NCI-H1092 treated with DMSO at 0.1 percent for 48 hours (cell line): ENCODE measurements at places on chromosomes 4 and X.

GRCh38 chr4:69601065-69601464 is 38.4 kb downstream of the UGT2A2 start:
- no peak for DNase-seq

- no peak for DNase-seq
Measured at GRCh38 chrX:108131471-108131870, 39.9 kb downstream of the ATG4A start.

- DNase-seq, result no peak
Measured at GRCh38 chr4:128591482-128591881, 218.0 kb upstream of the JADE1 start.

DNA sequence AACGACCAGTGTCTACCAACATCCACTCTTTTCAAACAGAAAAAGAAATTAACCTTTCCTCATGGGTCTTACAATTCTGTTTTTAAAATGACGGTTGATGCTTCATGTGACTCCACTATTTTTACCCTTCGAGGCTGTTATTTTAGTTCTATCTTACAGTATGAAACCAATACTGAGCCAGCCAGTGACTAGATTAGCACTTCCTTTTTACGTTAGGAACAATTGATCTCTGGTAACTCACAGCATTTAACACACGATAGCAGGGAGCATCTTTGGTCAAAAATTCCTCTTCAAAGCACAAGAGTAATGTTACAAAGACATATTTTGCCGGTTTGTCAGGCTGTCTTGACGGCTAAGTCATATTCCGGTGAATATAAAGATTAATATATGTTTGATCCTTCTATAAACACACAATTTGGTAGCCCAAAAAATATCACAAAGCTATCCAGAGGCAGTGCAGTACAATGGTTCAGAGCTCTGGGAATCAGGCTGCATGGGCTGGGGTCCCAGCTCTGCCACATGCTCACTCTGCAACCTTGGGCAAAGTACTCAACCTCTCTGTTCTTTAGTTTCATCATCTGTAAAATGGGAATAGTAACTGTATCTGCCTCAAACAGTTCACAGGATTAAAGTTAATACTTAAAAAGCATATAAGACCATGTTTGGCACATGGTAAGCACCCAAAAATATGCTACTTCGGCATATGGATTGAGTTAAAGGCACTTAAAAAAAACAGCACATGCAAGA is 62.9 kb upstream of the TXK start:
- DNase-seq, result no peak

- no peak for DNase-seq
Measured at GRCh38 chr4:7347981-7348380, 86.7 kb downstream of the PSAPL1 start.

DNA sequence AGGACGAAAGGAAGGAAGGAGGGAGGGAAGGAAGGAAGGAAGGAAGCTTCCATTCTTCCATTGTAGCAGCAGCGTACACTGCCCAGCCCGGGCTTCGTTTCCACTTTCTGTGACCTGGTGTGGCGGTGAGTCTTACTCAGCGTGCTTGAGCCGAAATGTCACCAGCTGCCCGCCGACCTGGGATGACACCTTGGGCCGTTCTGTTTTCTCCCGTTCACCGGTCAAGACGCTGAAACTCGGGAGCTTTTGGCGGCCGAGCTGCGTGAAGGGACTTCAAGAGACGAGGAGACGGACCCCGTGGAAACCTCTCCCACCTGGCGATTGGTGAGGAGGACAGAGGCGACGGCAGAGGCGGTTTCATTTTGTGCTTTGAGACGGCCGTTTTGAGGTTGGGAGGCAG is 47.1 kb upstream of the PPP2R3B start:
- no peak for DNase-seq

GRCh38 chrX:8861908-8862307 is 60.7 kb upstream of the FAM9A start:
- no peak for DNase-seq

DNA sequence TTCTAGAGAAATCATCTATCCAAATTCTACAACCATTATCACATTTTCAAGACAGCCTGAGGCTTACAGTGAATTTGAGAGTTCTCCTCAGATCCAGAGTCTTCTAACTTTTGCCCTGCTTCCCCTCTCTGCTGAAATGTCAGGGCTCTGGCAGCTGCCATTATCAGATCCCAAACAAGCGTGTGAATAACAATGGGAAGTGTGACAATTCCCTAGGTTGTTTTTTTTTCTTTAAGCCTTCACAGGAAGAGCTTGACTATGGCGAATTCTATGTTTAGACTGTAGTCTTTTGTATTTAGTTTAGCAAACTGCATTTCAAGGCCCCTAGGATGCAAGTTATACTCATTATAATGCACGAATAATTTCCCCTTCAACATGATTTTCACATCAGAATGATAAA is 61.3 kb upstream of the KDR start:
- DNase-seq, result no peak

- DNase-seq, result no peak
Measured at GRCh38 chr4:105417624-105418023, 56.2 kb downstream of the PPA2 start.

DNA sequence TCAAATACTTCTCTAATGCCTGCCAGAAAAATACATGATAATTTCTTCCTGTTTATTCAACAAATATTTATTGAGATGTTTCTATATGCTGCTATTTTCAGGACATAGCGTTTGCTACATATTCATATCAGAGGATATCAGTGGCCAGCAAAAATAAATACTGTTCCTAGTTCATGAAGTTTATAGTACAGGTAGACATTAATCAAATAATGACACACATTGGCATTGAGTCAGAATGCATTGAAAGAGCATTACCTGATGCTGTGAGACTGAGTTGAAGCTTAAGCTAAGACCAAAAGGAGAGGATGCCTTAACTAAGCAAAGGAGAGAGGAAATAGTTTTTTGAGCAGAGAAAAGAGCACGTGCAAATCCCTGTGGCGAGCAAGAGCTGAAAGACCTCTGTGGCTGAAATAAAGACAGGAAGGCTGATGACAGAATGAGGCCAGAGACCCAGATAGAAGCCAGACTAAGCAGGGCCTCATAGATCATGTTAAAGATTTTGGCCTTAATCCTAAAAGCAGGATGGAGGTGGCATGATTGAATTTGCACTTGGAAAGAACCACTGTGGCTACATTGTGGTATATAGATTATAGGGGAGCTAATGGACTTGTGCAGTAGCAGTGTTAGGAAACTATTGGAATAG is 36.2 kb downstream of the FAM241A start:
- no peak for DNase-seq

- DNase-seq, result no peak
Measured at GRCh38 chrX:11269996-11270395, 23.2 kb upstream of the AMELX start.

DNA sequence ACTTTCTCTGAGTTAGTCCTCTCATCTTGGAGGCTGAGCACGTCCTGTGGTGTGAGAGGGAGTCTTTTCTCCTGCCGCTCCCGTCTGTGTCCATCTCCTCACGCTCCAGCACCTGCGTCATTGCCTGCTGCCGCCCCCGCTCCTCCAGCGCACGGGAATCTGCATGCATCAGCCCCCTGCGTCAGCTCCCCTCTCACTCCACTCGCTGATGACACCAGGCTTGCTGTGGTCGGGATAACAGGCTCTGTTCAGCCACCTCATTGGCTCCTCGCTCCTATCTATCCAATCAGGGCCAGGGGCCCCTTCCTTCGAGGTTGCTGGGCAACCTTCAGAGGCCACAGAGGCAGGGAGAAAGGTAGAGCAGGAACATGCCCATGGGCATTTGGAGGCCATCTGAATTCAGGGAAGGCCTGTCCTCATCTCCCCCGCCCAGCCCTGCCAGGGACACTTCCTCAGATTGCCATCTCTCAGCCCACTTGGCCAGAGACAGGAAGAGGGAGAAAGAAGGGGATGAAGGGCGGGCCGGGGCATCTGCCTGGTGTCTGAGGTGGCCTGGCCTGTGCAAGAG is 9.3 kb downstream of the ZNF185 start:
- DNase-seq, result no peak

DNA sequence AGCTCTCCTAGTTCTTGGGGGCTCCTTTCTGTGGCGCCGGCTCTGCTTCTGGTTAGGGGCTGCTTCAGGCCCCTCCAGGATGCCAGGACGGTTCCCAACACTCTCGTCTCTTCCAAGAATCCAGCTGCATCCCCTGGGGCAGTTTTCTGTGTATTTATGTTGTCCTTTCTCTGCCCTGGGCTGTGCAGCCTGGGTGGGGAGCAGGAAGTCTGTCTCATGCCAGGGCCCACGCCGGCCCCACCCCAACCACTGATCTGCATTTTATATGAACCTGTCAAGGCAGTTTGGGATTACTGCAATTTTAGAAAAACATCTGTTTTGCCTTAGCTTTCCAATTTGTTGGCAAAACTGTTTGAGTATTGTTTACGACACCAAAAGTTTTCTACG is 14.6 kb downstream of the CTBP1 start:
- DNase-seq, result no peak

DNA sequence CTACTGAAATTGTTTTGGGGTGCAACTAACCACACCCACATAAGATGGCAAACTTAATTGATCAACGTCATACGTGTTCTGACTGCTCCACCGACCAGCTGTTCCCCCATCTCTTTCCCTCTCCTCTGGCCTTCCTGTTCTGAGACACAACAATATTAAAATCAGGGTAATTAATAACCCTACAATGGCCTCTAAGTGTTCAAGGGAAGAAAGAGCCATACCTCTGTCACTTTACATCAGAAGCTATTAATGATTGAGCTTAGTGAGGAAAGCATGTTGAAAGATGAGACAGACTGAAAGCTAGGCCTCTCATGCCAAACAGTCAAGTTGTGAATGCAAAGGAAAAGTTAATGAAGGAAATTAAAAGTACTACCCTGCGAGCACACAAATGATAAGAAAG is 173.9 kb upstream of the FTHL17 start:
- DNase-seq, result no peak

DNA sequence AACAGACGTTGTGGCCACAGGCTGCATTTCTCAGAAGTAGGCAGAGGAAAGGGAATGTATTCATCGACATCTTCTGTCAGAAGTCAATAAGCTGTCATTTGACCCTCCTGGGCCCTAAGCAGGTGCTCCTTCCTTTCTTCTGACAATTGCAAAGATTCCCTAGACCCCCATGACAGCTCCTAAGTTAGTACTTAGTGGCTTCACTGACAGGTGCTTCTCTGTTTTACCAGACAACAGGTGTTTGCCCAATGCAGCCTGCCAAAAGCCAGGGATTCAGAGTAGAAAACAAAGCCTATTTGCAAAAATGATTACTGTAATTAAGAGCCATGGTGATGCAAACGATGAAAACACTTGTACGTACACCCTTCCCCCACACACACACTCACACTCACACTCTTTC is 7.5 kb upstream of the FGF5 start:
- peak; percentile 51 for DNase-seq

DNA sequence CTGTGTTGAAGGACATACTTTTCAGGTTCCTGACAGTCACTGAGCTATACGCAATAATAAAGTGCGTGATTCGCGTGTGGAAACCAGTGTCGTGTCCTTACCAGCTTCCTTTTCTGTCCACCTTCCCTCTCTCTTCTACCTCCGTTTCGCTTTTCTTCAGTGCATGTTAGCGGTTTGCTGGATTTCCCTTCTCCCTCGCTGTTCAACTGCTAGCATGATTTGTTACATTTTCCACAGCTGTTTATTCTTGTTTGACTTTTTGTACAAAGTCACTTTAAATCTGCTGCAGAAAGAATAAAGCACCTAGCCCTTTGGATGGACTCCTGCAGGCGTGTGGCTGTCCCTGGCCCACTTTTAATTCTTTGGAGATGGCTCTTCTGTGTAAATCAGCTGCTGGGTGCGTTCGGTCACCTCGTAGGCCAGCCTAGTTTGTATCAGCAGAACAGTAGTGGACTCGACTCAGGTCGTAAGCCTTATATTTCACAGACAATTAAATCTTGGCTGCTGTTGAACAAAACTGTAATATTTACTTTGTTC is 8.9 kb upstream of the HAND2 start:
- peak; percentile 58 for DNase-seq

- DNase-seq, result no peak
Measured at GRCh38 chr4:113566015-113566795, 195.3 kb downstream of the CAMK2D start.

- no peak for DNase-seq
Measured at GRCh38 chrX:40852586-40852985, 117.2 kb upstream of the MED14 start.

GRCh38 chr4:48640699-48641098 is 139.4 kb downstream of the FRYL start:
- no peak for DNase-seq

GRCh38 chrX:47297874-47298273 is 65.1 kb downstream of the USP11 start:
- DNase-seq, result no peak

DNA sequence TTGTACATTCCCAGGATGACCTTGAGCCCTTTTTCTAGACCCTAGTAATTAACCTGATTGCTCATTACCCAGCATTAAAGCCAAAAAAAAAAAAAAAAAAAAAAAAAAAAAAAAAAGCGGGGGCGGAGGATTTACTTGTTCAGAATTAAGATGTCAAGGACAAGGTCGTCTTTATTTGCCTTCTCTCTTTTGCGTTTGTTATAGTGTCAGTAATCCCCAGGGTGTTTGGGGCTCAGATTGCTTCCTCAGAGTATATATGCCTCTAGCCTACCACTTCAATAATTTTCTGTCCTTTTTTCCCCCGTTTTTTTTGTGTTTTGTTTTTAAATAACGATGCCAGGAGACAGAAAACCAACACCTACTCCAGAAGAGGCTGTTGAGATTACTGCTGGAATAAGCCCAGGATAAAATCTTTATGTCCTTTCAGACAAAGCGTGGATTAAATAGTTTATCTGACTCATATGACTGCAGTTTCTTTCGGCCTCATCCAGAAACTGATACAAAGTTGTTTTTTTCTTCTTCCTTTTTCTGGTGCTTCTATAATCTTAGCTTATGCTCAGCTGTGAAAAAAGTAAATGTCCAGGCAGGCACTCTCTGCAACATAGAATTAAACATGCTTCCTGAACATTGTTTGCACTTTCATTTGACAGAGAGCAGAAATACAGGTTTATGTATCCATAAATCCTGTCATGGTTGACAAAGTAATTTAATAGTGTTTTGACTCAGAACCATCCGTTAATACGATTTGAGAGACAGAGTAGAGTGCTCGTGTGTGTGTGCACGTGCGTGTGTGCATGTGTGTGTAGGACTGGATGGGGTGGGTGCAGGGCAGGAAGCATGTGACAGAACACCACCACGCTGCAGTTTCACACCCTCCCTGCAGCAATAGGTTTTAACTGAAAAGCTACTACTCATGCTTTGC is 138.6 kb downstream of the AFF1 start:
- peak; percentile 85 for DNase-seq

GRCh38 chr4:11497212-11497806 is 68.6 kb upstream of the HS3ST1 start:
- no peak for DNase-seq

DNA sequence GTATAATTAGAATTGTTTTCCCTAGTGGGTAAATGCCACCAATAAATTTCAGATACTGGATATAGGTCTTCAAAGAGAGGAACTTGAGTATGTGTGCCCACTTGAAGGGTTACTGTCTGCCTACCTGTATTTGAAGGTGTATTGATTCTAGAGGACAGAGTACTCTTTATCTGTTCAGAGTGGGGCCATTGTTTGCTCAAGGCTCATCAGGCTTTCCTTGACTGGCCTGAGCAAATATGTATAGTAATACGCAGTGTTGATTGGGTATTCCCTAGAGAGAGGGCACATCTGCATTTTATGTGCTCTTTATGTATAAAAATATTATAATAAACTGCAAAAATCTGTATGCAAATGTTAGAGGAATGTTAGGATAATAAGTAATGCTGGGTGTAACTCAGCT is 23.7 kb downstream of the RP2 start:
- peak; percentile 36 for DNase-seq
